Fibroblast of villous mesenchyme (primary cell): ENCODE measurements at places on chromosomes 1 and 21. TPM values are rescaled to one million over a fixed set of nuclear protein-coding genes. Genes with fewer than 3 reads are reported as not detected.

DNA sequence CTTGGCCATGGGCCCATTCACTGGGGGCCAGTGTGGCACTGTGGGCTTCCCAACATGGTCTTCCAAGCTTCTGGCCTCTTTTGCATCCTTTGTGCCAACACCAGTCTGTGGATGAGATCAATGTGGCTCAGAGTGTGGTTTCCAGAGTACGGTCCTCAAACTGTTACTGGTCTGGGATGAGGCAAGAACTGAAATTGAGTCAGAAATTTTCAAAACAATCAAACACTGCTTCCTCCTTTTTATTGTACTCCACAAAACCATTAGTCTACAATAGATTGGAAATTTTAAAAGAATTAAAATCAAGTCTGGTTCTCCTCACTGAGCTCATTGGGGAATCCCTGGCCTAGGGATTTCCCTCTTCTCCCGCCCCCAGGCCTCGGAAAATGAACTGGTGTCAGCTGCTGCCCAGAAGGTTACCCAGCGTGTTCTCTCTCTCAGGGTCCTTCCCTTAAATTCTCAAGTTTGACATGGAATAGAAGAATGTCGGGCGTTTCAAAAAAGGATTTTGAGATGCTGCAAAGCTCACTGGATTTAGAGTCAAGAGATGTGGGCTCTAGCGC lies 222.0 kb downstream of the SDCCAG8 start:
- DNase-seq, result no peak

VTCN1 gene
- not detected in 2 replicates for total RNA-seq

CNR2 gene
- not detected in 2 replicates for total RNA-seq

- DNase-seq, result no peak
Measured at GRCh38 chr1:168520052-168520751, 23.6 kb downstream of the XCL2 start.

GRCh38 chr1:51799372-51799771 lies 79.2 kb downstream of the NRDC start:
- no peak for DNase-seq

SYPL2 gene
- total RNA-seq, result 4.5 and 10.8 TPM in 2 replicates

CACNA1S gene
- not detected in 2 replicates for total RNA-seq

CD247 gene
- not detected in 2 replicates for total RNA-seq

OR10Z1 gene
- not detected in 2 replicates for total RNA-seq

ANXA9 gene
- total RNA-seq, result 0.32 and 0.86 TPM in 2 replicates

SYCP1 gene
- not detected in 2 replicates for total RNA-seq

DNA sequence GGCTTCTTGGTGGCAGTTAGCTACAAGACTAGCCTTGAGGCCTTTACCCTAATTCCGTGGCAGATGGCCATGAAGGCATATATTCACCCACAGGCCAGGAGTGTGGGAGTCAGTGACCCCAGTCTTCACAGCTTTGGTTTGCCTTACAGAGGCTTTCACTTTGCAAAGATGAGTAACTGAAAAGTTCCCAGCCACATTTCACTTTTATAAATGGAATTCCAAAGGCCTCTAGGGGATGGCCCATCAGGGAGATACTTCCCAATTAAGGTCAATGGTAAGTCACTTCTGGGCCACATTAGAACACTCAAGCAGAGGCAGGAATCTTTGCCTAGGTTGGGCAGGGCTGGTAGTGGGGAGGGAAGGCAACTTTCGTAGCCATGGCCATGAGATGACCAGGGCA lies 13.1 kb upstream of the HEYL start:
- no peak for DNase-seq

HTR1D gene
- 0.86 and 2.3 TPM in 2 replicates for total RNA-seq

DNA sequence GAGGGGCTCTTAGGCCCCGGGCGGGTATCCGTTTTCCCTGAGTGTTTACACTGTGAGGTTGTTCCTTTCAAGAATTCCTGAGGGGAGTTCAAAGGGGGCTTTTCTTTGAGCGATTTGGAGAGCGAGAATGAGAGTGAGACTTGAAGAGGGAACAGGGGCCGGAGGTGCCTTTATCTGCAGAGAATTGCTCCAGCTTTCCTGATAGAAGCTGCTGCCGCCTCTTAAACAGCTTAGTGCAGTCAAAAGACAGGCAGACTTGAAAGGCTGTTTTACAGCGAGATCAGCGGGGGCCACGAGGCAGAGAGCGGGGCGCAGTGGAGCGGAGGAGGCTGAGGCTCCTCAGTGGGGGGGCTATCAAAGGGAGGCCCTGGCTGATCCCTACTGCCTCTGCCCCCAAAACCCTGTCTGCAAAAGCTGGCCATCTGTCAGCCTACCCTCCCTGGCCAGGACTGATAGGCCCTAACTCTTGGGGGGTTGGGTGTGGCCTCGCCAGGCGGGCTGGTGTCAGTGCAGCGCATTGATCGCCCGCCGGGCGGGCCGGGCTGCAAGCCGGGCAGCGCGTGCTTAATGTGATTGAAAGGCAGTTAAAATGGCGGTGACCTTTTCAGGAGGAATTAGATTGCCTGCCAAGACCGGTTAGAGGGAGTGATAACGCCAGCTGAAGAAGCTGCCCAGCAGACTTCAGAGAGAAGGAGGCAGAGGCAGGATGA lies 36.4 kb downstream of the TMEM53 start:
- no peak for DNase-seq

DNA sequence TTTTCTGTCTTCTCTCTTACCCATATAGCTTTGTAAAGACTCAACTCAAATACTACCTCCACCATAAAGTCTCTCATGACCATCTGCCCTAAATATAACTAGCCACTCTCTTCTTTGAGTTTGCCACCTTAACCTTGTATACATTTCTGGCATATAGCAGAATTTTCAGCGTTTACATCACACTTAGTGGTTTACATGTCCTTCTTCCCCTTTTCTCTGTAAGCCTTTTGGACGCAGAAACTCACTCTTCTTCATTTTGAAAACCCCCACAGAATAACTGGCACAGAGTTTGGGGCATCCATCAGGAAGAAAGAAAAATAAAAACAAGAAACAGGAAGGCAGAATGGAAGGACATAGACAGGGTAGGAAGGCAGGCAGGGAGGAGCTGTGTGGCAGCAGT lies 131.8 kb upstream of the DUSP10 start:
- no peak for DNase-seq

KLHL20 gene
- total RNA-seq, result 20.9 and 33.2 TPM in 2 replicates

GRCh38 chr1:46761740-46762139 lies 37.1 kb upstream of the CYP4B1 start:
- no peak for DNase-seq

GRCh38 chr1:24203404-24203803 lies 16.3 kb upstream of the IFNLR1 start:
- no peak for DNase-seq

DNA sequence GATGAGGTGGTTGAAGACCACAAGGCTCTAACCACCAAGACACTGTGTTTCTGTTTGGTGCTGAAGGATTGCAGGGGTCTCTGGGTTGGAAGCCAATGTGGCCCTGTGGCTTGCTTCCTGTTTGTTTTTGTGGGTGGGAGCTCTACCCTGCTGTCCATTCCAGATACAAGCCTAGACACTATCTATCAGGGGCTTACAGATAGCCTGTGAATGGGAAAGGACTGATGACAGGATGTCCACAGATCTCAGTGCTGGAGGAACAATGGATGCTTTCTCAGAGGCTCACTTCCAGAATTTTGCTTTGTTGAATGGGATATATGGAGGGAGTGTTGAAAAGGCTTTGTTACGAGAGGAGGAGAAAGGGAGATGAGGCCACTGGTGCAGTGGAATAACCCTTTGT lies 69.7 kb downstream of the NOS1AP start:
- DNase-seq, result no peak

RHEX gene
- total RNA-seq, result not detected in 2 replicates

GRCh38 chr1:93694039-93694438 lies 12.4 kb upstream of the BCAR3 start:
- DNase-seq, result no peak

MIER1 gene
- 34.1 and 52.2 TPM in 2 replicates for total RNA-seq

GRCh38 chr1:115491298-115492018 lies 150.3 kb upstream of the VANGL1 start:
- no peak for DNase-seq

DNA sequence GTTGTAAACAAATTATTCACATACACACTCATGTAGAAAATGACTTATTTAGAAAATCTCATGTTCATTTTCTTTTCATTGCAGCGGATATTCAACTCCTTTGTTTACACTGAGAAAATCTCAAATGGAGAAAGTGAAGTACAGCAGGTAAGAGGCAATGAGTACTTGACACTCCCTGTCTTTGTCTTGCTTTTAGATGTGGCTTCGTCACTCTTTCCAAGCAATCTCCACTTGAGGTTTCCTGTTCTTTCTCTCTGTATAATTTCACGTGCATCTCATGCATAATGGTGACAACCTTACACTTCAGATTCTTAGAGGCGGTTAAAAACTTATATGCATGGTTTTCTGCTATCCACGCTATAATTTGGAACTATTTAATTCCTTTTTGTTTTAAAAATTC lies 80.6 kb downstream of the CACHD1 start:
- no peak for DNase-seq

- DNase-seq, result no peak
Measured at GRCh38 chr1:1245817-1246576, 525 bp downstream of the C1QTNF12 start.

- DNase-seq, result no peak
Measured at GRCh38 chr1:203473781-203474305, 1.8 kb upstream of the PRELP start.

HPCAL4 gene
- not detected in 2 replicates for total RNA-seq

GLUL gene
- total RNA-seq, result 321 and 350 TPM in 2 replicates

DNA sequence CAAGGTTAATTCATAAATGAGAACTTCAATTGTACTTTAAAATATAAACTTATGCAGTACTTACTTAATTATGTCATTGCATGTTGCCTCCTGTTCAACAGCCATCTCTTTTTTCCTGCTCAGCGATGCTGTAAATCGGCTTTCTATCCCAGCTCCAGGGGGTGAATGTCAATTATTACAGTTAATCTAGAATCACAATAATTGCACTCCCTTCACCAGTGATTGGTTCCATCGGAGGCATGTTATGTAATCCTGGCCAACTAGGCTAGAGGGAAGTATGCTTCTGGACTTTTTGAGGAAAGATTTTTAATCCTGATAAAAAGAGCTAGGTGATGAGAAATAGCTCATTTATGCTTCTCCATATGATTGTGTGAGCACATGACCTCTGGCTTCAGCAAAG lies 53.8 kb upstream of the SGIP1 start:
- DNase-seq, result no peak

CELA2A gene
- total RNA-seq, result not detected in 2 replicates

GRCh38 chr1:23722652-23723051 lies 20.6 kb upstream of the ELOA start:
- DNase-seq, result no peak

DNA sequence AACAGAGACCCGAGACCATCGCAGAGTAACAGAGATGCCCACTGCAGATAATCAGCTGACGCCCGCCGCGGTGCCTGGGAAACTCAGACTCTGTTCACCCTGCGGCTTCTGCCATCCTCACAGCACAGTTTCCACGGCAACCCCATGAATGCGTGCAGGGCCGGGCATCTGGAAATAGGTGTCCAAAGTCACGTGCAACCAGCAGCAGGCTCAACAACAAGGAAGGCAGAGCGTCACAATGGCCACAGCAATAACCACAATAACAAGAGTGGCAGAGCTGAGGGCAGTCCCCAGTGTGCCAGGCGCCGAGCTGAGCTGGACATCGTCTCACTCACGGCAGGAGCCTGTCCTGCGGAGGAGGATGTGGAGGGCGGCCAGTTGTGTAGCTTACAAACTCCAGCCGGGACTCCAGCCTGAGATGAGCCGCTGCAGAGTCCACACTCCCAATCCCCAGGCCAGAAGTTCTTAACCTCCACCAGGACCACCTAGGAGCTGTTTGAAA lies 102.0 kb downstream of the CRYAA start:
- no peak for DNase-seq

DNA sequence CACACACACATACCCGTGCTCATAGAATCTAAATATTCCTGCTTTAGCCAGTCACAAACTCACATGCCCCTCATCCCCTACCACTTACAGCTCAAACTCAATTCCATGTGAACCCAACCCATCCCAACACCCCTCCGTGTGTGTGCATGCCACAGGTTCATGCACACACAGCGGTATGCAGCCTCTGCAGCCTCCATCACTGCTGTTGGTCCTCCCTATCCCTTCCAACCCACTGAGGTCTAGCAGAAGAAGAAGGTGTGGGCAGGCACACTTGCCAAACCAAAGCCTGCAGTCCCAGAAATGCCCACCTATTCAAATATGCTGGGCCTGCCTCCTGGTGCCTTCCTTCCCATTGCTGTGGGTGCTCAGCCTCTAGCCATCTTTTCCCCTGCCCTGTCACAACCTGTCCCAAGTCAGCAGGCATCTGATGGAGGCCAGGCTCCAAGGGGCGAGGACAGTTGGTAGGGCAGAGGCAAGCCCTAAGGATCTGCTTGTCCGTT lies 26.2 kb downstream of the SLC2A1 start:
- DNase-seq, result no peak

- no peak for DNase-seq
Measured at GRCh38 chr1:210272666-210273065, 40.1 kb downstream of the SERTAD4 start.

RAB42 gene
- total RNA-seq, result 3.9 and 5.2 TPM in 2 replicates
